ENCODE measurements at places on chromosomes 3 and 15.
A peak's percentile ranks its signal among the peaks of the same experiment; 100 is the strongest.

DNA sequence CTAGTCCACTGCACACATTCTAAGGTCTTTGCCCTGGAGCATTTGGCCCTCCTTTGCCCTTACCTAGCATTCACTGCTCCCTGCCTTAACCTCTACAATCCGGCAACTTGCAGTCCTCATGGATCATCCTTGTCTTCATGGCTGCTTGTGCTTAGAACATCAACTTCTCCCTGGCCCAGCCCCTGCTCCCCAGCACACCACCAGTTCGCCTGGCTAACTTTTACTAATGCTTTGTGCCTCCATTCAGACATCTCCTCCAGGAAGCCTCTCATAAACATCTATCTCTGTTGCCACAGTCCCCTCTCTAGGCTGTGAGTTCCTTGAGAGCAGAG is 57.1 kb downstream of the AAGAB start:
- no peak for DNase-seq

DNA sequence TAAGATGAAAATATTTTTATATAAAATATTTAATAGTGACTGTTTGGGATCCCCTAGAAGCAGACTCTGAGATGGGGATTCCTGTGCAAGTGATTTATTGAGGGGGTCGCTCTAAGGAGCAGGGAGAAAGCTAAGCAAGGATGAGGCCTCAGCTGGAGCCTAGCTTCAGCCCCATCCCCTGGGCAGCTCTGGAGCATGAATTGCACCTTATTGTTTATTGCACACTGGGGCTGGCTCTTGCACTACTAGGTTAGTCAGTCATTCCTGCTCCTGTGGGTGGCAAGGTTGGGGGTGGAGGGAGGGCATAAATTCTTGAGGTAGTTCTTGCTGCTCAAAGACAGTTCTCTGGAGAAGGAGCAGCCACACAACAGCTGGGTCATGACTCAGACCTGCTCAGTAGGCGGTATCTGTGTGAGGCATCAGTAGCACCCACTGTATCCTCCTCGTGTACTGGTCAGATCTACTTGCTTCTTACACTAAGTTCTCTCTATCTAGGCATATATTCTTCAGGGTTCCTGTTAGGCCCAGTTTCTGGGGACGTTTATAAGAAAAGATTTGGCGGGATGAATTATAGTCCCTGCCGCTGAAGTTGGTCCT is 27.2 kb upstream of the TNFSF10 start:
- DNase-seq: peak; percentile 69

- DNase-seq: no peak
These were observed 178.4 kb downstream of the POLR2M start for GRCh38 chr15:57884936-57885335.

DNA sequence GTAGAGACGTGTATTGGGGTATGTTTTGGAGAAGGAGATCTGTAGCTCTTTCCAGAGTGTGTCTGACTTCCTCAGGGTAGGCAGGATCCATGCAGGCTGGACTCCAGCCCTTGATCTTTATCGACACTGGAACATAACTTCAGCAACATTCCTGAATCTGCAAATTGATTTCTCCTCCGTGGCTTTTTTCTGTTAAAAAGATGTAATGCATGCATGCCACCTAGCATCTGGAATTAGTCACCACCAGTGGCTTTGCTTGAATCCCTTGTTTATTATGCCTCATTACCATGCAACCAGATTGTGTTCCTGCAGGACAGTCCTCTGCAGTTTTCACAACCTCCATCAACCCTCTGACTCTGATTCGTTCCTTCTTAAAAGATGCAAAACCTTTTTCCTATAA is 86.1 kb downstream of the CCNL1 start:
- no peak for DNase-seq

DNA sequence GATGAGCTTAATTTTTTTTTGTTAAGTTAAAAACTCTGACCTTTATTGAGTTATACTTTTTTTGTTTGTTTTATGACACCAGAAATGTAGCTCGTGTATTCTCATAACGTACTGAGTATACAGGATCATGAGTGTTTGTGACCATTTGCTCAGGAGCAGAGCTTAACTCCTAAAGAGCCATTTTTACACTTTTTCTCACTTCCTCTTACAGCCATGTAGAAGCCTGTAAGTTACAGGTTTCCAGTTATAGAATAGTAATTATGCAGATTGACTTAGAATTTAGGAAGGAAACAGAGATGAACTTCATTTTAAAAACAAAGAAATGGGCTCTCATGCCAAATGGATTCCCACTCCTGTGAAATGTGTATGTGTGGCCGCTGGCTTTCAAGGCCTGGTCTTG is 151.7 kb downstream of the MCTP2 start:
- DNase-seq: no peak

- DNase-seq: peak; percentile 53
These were observed 124.6 kb downstream of the AKAP13 start for GRCh38 chr15:85504749-85505676.

- no peak for DNase-seq
These were observed 121.3 kb upstream of the IQSEC1 start for GRCh38 chr3:13194285-13195209.

DNA sequence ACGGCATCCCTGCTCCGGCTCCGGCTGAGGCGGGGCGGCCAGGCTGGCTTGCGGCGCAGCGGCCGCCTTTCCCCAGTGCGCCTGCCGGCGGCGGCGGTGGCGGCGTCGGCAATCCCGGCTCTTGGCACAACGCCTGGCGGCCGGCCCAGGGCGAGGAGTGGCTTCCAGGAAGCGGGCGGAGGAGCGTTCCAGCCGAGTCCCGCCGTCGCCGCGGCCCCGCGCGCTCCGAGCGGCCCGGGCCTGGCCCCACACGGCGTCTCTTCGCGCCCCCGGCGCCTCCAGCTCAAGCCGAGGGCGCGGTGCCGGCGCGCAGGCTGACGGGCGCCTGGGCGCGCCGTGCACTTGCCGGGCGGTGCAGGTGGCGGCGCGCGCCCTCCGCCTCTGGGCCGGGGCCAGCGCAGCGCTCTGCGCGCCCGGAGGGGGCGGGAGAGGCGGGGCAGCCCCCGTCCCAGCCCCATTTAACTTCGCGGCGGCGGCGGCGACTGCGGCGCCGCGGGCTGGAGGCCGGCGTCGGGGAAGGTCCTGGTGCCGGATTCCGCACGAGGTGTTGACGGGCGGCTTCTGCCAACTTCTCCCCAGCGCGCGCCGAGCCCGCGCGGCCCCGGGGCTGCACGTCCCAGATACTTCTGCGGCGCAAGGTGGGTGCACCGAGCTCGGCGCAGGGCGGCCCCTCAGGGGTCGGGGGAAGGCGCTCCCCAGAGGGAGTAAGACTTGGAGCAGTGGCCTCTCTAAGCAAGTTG is at the start of gene ADAMTSL3:
Gene ADAMTSL3 (plus strand): TSS at position 485 of the 740 bp plus-strand sequence. CDS start 1,639 bp downstream, outside the sequence.
- DNase-seq: no peak

DNA sequence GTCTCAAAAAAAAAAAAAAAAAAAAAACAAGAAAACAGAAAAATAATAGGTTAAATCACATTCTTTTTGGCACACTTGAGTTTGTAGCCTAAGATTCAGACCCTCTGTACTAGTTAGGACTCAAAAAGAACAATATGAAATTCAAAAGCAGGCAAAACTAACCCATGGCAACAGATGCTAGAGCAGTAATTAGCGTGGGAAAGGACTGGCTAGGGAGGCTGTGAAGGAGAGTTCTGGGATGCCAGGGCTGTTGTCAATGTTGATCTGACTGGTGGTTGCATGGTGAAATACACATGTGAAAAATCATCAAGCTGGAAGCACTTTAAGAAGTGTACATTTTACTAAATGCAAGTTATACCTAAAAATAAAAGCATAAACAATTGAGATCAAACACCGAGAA is 35.6 kb downstream of the KLHL6 start:
- no peak for DNase-seq

DNA sequence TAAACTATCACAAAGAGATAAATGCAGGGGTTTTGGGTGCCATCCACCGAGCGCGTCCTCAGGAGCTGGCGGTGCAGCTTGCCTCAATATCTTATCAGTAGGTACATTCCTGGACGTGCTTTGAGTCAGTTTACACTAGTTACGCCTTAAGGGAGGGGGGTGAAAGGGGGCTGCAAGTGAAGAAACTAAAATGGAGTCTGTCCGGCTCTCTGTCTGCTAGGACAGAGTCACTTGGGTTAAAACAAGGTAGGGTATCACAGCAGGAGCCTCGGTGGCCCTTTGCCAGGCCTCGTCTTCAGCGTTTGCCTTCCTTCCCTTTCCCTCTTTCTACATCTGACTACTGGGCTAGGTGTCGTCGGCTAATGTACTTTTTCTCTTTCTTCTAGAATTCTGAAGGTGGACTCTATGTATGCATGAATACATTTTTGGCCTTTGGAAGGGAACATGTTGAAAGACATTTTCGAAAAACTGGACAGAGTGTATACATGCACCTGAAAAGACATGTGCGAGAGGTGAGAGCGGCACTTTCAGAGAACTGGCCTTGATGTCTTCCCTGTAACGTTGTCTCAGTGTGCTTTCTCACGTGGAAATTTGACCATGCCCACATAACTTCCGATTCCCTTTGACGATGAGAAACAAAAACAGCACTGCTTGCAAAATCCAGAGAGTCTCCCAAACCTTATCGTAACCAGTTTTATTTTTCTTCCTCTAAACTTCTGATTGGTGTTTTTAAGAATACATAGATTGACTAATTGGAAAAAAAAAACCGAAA is 28.8 kb downstream of the USP13 start:
- DNase-seq: no peak

DNA sequence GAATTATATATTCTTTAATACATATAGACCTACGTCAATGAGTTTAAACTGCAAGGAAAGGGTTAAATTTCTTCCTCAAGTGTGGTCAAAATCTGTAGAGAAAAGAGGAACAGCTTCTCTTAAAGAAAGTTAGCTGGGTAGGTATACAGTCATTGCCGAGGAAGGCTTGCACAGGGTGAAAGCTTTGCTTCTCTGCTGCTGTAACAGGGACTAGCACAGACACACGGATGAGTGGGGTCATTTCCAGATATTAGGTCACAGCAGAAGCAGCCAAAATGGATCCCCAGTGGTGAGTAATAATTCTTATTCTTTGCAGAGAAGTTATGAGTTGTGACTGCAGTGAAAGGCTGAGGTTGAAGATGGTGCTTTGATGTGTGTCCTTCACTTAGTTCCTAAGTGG is at the start of gene CD86:
Gene CD86 (plus strand): TSS at position 148 of the 400 bp plus-strand sequence. CDS start 128 bp downstream, at position 276.
- no peak for DNase-seq

DNA sequence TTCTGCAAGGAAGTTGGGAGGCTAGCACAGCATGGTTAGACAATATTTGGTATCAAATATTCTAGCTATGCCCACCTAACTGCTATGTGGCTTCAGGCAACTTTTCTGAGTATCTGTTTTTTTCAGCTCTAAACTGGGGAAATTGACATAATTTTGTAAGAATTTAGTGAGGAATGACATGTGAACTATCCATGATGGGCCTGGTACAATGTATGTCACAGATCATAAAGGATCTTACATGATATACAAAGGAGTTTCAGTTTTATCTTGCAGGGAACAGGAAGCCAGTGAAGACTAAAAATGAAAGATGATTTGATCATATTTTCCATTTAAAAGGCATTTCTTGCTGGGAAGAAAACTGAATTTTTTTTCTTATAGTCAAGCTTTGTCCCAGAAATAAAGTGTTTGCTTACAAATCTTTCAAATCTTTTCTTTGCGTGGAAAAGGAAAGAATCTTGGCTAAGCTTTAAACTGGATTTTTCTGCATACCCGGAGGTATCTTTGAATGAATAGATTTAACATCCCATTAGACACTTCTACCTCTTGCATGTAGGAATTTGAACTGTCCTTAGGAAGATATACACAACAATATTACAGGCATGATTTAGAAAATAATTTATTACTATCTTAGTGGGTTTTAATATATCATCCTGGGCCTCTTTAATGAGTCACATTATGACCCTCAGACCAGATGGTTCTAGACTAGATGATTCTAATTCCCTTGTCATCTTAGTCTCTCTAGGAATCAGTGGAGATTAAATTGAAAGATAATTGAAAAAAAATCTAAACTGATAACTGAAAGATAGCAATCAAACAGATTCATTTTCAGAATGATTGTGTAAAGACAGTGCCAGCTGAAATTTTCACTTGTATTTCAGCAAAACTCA is 436.0 kb upstream of the THBS1 start:
- no peak for DNase-seq

DNA sequence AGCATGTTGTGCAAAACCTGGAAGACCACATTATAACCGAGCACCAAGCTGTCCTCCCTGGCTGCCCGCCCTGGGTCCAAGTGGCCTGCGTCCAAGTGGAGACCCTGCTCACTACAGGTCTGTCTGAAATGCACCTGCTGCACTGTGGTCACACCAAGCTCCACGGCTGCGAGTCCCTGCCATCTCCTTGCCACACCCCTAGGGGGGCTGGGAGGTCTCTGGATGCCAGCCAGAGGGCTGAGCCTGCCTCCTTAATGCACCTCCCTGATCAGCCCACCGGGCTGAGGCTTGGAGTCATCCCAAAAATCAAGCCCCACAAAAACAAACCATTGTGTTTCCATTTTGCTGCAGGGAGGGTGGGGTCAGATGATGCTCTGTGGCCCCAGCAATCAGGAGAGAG is 187.1 kb downstream of the MEGF11 start:
- DNase-seq: no peak

DNA sequence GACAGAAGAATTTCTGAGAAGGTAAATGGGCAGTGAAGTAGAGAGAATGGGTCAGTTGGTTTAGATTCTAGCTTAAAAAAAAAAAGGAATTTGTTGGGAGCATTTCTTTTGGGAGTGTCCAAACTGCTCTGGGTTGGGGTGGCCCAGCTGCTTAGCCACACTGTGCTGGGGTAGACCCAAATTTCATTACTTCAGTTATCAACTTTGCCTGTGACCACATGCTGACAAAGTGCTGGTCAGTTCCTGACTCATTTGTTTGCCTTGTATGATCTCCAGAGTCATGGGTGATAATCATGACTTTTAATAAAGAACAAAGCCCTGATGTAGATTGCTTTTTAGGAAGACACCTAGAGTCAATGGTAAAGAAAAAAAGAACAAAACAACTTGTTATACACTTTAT is 121.5 kb upstream of the FGF7 start:
- DNase-seq: no peak

DNA sequence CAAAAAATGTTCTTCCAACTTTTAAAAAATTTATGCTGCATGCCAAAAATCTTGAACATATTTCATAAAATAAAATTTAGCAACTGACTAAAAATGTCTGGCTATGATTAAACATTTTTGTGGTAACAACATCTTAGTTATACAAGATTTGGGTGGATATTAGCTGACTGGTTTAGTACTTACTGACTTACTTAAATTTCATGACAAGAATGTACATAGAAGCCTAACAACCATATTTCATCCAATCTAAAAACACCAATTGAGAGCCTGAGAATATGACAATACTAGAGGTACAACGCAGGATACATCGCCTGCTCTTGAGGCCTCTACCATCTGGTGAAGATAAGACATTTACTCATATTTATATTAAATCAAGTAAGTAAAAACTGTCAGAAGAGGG is 34.6 kb downstream of the GNB4 start:
- DNase-seq: no peak

Data from HCT116 (cell line).